Renal cortex interstitium (tissue), 15 donors: ENCODE measurements at places on chromosomes 2 and 18.

- no peak for DNase-seq
Observed at GRCh38 chr2:231115651-231116050, 9.2 kb downstream of the HTR2B start.

DNA sequence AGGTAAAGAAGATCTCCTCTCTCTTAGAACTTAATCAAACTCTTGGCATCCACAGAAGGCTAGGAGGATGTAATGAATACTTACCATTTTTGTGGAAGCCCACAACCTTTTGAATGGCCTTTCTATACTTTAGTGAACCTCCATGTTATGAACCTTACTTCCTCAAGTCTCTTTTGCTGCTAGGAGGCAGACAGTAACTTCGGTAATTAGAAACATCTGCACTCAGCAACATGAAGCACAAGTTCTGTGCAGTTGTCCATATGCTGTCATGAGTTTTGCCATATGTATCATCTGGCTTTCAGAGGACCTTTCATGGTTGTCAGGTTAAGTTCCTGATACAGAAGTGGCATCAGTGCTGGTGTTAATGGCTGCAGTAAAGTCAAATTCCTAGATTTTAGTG is 50.4 kb downstream of the PDK1 start:
- no peak for DNase-seq

DNA sequence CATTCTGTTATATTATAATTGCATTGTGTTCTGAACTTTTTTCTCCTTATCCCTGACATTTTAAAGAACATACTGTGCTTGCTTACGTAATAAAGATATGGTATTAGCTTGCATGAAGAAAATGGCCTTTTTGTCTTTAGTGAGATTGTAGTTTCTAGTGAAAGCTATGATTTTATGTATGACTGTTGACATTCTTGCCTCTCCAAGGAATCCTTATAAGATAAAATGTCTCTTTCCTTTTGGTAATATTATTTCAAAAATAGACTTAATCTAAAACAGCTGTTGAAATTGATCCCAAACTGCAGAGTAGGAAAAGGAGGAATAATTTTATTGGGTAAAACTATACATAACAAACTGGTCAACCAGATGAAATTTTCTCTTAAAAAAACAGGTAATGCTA is 40.8 kb upstream of the CCDC102B start:
- no peak for DNase-seq

GRCh38 chr2:15230599-15231192 is 330.4 kb downstream of the NBAS start:
- no peak for DNase-seq

DNA sequence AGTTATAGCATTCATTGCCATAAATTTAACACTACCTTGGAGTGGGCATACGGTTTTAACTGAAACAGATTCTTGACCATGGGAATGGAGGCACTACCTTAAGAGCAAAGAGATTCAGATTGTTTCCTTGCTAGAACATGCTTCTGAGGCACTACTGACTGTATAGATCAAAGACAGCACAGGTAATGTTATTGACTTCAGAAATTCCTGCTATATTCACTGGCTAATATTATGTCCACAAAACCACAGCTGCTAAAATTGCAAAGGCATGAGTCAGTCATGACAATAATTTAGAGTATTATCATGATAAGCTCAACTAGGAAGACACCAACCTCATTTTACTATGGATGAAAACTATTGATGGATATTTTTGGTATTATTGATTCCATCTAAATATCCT is 39.4 kb downstream of the SLC8A1 start:
- no peak for DNase-seq

DNA sequence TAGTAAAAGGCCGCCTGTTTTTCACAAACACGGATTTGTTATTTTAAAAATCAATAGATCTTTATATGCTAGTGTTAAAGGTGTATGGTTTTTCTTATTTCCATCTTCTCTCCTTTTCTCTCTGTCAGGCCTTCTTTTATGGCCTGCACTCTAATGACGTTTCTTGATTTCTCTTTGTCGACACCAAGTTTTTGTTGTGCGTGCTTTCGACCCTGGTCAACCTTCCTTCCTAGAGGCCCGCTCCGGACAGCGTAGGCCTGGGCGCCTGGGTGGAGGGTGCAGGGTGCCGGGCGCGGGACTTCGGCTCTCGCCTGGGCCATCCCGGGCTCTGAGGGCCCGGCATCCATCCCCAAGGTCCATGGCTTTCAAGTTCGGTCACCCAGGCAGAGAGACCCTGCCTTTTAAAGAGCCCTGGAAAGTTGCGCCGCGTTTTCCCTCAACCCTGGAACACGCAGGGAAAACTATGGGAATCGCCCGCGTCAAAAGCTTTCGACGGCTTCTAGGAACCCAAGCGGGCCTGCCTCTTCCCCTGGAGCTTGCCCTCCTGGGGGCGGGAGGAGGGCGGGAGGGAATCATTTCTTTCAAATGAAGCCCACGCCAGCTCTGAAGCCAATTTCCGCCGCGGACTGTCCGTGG is 4.1 kb upstream of the SATB2 start:
- no peak for DNase-seq

- DNase-seq: no peak
Observed at GRCh38 chr2:99348173-99348572, 11.0 kb downstream of the EIF5B start.

- DNase-seq: no peak
Observed at GRCh38 chr18:23816021-23816420, 126.8 kb downstream of the LAMA3 start.

- DNase-seq: no peak
Observed at GRCh38 chr2:56918790-56919189, 735.0 kb downstream of the CCDC85A start.

DNA sequence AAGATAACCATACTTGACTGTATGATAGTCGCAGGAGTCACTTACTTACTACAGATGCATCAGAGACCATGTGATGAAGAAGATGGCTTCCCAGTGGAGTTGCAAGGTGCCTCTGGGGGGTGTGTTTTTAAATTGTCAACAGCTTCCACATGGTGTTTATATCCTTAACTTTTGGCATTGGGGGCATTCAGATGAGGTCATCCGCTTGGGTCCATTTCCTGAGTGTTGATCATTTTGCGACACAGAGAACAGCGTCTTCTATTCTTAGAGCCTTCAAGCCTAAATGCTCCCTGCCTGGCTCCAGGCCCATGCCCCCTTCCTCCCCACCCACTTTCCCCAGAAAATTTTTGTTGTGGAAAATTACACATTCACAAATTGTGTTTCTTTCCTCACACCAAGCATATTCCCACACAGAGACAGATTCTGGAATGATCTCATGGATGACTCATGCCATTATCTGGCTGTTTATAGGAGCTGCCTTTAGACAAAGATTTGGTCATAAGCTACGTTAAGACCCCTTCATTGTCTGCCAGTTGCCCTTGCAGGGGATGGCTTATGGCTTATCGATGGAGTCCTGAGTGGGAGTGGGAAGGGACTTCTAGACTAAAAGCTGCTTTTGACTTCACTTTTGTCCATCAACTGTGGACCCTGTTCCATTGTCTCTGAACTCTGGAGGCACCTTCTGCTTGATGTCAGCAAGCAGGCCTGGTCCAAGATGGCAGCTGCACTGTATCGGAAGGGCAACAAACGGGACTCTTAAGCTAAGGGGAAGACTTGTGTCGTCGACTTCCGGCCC is 91.8 kb downstream of the CABLES1 start:
- no peak for DNase-seq
